NCI-H446 treated with DMSO at 0.1 percent for 48 hours (cell line): ENCODE measurements at places on chromosomes 7 and 10.

DNA sequence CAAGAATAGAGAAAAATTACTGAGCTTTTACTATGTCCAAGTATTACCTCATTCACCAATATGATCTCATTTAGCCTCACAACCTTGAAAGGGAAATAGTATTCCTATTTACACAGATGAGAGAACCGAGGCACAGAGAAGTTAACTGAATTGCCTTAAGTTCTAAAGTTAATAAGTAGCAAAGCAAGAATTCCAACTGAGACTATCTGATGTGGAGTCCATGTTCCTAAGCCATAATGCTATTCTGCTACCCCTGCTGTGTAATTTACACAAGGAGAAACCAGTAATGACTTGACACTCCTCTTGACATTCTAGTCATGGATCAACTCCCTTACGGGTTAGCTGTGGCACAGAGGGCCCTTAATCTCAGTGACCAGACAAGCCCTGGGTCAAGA, 60.7 kb downstream of the ABCB4 start:
- DNase-seq, result no peak

GRCh38 chr7:96548664-96549063, 161.0 kb downstream of the SEM1 start:
- no peak for DNase-seq

DNA sequence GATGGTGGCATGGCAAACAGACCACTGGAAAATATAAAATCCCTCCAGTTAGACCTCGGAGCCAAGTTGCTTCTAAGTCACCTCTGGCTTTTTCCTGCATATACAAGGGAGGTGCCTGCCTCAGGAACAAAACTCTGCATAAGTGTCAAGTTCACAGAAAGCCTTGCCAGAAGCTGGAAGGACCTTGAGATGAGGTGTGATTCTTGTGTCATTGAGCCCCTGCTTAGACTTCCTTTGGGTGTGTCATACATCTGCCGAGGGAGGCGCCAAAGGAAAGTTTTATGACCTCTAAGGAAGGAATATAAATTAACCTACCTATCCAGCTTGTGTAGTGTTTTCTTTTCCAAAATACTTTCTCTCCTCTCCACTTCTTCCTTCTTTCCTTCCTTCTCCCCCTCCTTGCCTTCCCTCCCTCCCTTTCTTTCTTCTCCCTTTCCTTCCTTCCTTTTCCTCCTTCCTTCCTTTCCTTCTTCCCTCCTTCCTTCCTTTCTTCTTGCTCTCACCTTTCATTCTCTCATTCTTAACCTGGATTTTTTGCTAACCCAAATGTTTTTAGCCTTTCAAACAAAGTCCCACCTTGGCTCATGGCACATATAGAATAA, 75.2 kb downstream of the TRIL start:
- no peak for DNase-seq

GRCh38 chr7:50628434-50629084, 63.4 kb upstream of the DDC start:
- DNase-seq, result no peak

GRCh38 chr7:50261593-50261992, 42.9 kb upstream of the IKZF1 start:
- no peak for DNase-seq

DNA sequence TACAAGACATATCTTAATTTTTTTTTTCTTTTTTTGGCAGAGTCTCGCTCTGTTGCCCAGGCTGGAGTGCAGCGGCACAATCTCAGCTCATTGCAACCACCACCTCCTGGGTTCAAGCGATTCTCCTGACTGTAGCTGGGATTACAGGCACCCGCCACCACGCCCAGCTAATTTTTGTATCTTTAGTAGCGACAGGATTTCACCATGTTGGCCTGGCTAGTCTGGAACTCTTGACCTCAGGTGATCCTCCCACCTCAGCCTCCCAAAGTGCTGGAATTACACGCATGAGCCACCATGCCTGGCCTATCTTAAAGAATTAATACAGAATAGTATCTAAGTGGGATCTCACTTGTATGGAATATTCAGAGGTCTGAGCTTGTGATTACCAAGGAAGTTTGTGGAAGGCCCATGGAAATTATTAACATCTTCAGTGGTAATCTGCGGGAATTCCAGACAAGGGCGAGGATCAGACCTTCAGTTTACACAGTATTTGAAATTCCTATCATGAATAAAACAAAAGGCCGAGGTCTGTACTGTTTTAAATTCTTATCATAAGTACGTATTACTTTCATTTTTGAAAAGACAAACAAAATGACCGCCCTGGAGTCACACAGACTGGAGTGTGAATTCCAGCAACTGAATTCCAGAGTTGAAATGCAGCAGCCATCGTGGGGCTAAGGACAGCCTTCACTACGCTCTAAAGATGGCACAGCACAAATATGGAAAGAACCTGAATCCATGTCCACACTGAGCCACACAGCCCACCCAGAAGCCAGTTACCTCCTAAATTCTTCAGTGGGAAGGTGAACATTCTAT, 16.7 kb downstream of the GPRIN2 start:
- no peak for DNase-seq

- no peak for DNase-seq
Measured at GRCh38 chr10:131834152-131834810, 66.5 kb upstream of the PPP2R2D start.

DNA sequence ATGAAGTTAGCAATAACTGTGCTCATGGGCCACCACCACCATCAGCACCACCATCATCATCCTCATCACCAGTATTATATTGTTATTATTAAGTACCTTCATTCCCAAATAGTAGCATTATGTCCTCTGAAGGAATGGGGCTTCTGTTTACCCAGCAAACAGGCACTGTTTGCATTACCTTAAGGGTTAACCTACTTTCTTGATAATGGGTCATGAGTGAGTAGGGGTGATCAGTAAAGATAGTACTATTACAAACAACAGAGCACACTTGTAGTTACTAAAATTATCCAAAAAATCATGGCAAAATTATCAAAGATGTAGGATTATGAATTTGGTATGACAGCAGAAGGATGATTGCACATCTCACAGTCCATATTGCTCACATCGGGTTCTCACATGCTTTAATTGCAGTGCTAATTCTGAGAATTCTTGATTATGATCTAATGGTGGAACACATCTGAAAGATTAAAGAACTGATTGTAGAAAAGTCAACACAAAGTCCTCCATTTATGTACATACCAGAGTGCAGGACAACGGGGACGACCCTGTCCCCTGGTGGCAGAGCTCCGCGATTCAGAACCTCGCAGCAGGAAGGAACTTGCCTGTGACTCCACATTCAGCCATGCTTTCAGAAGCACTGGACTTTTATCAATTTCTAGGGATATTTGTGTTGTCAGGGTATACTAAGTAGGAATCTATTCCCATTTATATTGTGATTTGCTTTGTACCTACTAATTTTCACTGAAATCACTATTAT, 31.0 kb downstream of the PDE1C start:
- no peak for DNase-seq

DNA sequence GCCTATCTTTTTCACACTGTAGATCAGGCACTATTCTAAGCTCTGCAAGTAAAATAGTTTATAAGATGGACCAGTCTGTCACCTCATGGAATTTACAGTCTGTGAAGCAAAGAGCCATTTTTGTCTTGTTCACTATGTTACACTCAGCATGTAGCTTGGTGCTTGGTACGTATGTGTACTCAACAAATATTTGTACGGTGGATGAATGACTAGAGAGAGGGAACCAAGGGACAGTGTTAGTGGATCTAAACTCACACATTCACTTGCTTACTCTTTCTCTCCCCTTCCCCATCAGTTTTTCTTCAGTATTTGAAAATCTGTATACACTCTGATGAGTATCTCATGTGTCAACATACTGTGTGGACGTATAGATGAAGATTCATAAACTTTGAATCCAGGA, 45.9 kb downstream of the PTF1A start:
- no peak for DNase-seq

DNA sequence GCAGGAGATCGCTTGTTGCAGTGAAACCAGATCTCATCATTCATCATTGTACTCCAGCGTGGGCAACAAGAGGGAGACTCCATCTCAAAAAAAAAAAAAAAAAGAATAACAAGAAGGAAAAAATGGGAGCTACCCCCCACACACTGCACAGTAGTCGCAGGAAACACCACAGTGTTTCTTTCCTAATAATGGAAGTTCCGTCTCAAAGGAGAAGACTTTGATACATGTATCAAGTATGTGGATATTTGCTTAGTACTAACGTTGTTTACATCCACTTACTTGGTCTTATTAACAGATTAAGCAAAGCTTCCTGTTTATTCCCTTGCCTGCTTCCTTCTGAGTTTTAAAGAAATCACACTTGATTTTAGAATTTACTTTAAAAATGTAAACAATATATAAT, 22.2 kb downstream of the YAE1 start:
- DNase-seq, result no peak

- DNase-seq, result no peak
Measured at GRCh38 chr10:64515970-64516699, 994.9 kb downstream of the REEP3 start.

DNA sequence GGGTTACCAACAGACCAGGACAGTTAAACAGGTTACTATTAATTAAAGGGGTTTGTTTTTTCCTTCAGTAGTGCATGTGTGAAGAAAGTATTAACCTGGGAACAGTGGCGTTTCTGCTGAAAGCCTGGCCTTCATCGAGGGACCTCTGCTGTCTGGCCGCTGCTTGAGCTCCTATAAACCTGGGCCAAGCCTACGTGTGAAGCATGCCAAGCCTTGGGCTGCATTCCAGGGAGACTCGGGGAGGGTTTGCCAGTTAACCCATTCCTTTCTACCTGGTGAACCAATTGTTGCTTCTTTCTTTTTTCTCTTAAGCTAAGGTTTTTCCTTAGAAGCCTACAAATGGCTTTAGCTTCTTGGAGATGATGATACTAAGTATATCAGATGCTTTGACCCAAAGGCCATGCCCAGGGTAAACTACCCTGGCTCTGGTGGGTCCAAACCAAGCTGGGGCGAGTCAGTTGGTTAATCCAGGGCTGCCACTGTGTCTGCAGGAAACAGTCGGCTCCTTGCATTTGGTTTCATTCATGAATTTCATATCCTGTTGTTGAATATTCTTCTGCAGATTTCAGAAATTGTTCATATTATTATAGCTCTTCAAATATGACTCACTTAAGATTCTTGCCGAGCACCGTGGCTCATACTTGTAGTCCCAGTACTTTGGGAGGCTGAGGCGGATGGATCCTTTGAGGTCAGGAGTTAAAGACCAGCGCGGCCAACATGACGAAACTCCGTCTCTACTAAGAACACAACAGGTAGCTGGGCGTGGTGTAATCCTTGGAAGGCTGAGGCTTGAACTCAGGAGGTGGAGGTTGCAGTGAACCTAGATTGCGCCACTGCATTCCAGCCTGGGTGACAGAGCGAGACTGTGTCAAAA, 23.8 kb downstream of the PFKP start:
- DNase-seq, result peak; percentile 26

GRCh38 chr10:80633383-80633860, 95.7 kb downstream of the SH2D4B start:
- no peak for DNase-seq

DNA sequence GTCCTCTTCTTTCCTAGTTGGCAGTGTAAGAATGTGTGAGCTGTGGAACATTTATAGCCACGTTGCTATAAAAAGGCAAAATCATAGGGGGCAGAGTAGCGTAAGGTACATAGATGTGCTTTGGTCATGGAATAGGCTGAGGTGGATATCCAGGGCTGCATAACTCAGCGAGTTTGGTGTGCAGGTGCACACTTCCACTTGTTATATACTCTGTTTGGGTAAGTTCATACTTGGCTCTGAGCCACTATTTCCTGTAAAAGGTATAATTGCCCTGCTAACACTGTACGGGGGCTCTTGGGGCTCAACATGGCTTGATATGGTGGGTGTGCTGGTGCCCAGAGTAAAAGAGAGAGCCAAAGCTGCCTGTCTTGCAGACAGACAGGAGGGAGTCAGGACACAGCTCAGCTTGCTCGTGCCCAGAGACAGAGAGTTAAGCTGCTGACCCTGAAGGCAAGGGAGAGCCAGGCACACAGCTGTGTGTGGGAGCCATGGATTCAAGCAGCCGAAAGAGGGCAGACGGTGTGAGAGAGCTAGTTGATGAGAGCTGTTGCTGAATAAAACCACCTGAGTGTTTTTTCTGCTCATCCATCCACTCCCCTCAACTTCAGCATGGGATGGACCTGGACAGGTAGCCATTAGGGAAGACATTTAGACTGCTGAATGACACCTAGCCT, 126.7 kb downstream of the DKK1 start:
- DNase-seq, result no peak

- no peak for DNase-seq
Measured at GRCh38 chr7:86978808-86979506, 80.5 kb downstream of the ELAPOR2 start.

- DNase-seq, result no peak
Measured at GRCh38 chr10:34260904-34261303, 554.2 kb downstream of the PARD3 start.

DNA sequence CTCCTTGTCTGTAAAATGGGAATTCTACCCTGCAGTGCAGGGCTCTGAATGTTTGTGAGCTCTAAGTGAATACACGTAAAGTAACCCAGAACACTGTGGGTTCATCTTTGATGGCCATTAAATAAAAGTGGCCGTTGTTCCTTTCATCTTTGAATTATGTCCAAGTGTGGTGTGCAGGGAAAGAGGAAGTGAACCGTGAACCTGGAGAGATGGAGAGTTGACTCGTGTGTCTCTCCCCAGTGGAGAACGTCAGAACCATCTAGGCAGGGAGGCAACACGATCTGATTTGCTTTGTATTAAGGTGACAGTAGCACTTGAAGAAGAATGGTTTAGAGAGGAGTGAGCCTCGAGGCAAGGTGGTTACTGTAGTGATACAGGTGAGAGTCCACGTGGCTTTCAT, 93.5 kb upstream of the GJD4 start:
- DNase-seq, result no peak

- DNase-seq, result no peak
Measured at GRCh38 chr7:34135924-34136323, 230.6 kb downstream of the BMPER start.

DNA sequence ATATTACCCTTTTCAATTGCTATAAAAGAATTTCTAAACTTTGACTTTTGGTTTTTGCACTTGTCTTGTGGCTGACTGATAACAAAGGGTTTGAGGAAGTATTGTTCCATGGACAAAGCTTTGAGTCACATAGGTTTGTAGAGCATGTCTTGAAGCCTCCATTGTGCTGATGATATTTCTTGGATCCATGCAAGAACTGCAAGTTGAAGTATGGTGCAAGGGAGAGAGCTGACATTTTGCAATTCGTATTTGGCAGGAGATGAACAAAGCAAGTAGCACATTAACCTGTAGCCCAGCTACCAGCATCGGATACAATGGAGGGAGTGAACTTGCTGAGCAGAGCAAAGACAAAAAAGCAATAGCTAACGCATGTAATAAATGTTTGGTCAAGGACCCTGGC, 23.4 kb downstream of the MGAM2 start:
- DNase-seq, result no peak

- no peak for DNase-seq
Measured at GRCh38 chr7:51158211-51158610, 158.4 kb downstream of the COBL start.

DNA sequence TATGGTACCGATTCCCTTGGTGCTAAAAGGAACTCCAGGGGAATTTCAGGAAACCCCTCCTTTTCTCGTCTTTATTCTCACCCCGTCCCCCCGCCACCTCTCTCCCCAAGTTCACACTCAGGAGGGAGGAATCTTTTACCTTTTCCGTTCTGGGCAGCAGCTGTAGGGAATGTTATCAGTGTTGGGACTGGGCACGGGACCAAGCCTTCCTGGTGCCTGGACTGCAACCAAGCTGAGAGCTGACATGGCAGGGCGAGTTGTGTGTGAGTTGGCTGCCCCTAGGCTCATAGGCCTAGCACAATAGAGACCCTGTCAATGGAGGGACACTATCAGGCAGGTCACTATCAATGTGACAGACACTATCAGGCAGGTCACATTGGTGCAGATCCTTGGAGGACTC, 121.4 kb downstream of the TCF7L2 start:
- no peak for DNase-seq

- DNase-seq, result peak; percentile 4
Measured at GRCh38 chr7:124155432-124156022, 122.7 kb upstream of the TMEM229A start.
